Activated T-helper 1 cell treated with anti-CD3 and anti-CD28 coated beads, Interleukin-2, amount 50 U/mL, for 16 hours (primary cell): ENCODE measurements at places on chromosomes 7 and 10.

DNA sequence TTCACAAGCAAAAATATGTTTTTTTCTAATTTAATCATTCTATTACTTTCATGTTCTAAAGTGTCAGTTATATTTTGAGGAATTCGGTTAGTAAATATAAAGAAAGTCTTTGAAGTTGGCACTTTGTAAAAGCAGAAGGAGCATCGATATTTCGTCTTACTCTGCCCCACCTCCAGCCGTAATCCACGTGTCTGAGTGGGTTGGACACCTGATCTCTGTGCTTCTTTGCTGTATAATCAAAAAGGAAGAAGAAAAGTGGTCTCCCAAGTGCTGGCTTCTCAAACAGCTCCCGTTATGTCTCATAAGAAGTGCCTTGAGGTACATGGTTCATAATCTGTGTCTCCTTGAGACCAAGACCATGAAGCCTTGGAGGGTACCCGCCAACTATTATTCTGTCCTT lies 19.8 kb downstream of the PRKAR2B start:
- no peak for DNase-seq

DNA sequence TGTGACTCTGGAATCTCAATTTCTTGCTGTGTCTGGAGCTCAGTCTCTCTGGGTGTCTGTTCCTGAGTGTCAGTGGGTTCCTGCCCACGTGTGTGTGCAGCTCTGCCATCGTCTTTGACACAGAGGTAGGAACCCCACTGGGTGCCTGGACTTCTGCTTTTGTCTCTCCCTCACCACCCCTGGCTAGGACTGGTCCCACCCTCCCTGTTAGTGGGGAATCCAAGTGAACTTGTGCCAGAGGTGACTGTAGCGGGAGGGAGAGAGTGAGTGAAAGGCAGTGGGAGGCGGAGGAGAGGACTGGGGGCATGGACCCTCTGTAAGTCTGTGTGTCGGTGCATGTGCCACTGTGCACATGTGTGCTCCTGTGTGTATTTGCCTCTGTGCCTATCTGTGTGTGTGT lies 299.9 kb upstream of the ZMIZ1 start:
- no peak for DNase-seq

DNA sequence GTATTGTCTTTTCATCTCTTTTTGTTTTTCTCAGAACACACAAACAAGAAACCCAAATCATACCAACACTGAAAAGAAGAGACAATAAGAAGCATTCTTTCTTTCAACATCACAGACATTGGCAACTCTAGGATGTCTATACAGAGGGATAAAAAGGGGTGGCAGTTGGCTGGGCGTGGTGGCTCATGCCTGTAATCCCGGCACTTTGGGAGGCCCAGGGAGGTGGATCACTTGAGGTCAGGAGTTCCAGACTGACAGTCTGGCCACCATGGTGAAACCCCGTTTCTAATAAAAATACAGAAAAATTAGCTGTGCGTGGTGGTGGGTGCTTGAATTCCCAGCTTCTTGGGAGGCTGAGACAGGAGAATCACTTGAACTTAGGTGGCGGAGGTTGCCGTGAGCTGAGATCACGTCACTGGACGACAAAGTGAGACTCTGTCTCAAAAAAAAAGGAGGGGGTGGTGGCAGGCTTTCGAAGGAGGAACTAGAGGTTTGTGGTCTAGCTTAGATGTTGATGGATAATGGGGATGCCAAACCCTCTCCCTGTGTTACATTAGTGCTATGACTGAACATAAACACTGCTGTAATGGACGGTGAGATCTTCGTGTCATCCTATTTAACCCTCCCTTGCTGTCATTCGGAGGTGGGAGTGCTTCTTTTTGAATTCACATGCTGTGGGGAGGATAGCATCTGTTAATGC lies 9.4 kb downstream of the CNNM2 start:
- DNase-seq: no peak

- no peak for DNase-seq
These were observed 167.6 kb downstream of the CTTNBP2 start for GRCh38 chr7:117705630-117706029.

- no peak for DNase-seq
These were observed 156.4 kb downstream of the OAT start for GRCh38 chr10:124262234-124262865.

DNA sequence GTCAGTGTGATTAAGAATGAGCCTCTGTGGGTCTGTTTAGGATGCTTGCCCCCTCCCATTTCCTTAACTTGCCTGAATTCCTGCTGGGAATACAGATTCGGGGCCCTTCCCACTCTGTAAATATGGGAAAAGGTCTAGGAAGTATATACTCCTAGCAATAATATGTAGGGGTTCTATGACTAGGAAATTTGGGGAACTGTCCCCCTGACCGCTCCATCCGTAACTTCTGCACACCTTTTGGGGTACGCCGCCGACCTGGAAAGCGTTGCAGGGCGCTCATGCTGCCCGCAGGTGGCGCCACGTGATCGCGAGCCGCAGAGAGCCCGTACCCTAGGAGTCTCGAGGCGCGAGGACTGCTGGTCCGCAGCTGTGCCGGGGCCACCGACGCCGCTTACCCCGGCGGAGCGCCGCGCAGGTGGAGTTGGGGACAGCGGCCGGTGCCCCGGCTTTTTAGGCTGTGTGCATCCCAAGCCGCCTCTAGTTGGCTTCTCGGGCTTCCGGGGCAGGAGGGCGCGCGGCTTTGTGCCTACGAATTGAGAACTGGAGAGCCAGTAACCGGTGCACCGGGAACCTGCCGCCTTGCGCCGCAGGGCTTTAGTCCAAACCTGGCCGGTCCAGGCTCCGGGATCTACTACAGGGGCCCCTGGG lies 656 bp upstream of the CNNM2 start:
- DNase-seq: peak; percentile 73

GRCh38 chr10:122514045-122514840 lies 46.3 kb upstream of the DMBT1 start:
- no peak for DNase-seq

DNA sequence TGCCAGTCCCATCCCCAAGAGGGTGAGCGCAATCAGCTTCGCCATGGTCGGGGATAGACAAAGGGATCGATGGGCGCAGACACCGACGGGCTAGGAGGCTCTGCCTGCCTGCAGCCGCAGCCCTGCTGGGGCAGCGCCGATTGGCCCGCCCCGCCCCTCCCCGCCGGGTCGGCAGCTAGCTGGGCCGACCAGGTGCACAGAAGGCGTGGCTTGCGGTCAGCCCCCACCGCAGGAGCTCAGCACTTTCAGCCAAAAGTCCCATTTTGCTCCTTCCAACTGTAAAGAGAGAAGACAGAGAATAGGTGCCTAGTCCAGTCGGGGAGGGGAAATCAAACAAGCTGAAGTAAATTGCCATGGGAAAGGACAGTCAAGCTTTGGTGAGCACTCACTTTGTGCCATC lies at the start of gene PON1:
PON1 (minus strand) TSS at position 102 of the 400 bp plus-strand sequence; CDS start at position 45, 57 bp downstream.
- DNase-seq: no peak

DNA sequence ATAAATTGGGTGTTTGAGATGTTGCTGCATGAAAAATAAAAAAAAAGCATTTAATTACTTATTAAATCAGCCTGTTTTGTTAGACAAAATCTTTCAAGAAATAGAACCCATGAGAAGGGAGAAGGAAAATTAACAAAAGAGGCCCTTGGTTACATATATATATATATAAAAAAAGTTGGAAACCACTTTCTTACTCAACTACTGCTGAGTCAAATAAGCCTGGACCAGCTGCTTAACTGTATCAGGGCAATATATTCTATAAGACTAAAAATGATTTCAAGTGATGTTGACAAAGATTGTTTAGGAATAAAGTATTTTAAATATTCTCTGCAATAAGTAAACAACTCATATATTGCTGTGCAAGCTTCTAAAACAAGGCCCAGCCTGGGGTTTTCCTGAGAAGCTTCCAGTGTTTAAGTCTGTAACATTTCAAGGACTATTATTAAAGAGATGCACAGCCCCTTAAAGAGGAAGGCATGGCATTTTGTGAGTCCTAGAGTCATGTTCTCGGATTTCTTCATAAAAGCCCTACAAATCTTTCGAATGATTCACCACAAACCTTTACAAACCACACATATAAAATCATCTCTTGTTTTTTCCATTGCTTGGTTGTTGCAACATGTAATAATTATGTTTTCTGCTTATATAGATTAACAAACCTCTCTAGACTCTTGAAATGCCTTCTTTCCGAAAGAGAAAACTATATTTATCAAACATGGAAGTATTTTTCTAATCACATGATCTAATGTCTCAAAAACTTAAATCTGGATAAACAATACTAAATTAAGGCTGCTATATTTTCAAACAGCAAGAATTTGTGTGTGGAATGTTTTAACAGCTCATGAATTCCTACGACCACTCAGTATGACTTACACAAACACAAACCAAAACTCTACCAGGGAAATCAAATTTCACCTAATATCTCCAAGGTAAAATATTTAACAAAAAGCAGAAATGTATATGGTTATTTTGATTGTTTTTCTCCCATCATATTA lies 14.3 kb downstream of the JAZF1 start:
- no peak for DNase-seq

- DNase-seq: no peak
These were observed 10.6 kb downstream of the ZFAND2A start for GRCh38 chr7:1149351-1149794.

DNA sequence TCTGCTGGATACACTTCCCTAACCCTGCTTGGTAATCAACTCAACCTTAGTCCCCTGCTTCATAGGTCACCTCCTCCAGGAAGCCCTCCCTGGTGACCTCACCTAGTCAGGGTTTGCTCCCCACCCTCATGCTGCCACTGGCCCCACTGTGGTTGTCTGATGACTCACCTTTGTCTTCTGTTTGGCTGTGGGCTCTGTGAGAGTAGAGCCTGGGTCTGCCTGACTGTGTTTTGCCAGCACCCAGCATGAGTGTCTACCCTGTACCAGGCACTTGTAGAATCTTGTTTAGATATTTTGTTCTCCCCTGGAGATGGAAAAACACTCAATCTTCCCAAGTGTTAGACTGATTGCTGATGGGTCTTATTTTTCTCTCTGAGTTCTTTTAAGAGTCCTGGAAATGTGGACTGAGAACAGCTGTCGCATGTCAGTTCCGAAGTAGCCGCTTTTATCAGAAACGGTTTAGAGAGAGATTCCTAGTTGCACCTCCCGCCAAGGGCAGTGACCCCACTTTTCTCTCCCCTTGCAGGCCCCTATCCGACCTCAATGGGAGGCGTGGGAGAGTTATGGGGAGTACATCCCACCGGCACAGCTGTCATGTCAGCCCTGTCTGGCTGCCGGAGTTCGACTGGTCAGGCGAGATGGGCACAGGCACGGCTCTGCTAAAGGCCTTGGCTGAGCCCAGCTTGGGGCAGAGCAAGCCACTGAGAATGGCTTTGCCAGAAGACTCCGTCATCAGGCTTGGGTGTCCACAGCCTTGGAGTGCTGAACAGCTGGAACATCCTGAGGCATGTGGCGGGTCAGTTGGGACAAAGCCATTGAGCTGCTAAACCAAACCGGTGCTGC lies 134.3 kb downstream of the GRK5 start:
- peak; percentile 20 for DNase-seq

GRCh38 chr7:89223900-89224395 lies 428.4 kb upstream of the TEX47 start:
- DNase-seq: no peak

DNA sequence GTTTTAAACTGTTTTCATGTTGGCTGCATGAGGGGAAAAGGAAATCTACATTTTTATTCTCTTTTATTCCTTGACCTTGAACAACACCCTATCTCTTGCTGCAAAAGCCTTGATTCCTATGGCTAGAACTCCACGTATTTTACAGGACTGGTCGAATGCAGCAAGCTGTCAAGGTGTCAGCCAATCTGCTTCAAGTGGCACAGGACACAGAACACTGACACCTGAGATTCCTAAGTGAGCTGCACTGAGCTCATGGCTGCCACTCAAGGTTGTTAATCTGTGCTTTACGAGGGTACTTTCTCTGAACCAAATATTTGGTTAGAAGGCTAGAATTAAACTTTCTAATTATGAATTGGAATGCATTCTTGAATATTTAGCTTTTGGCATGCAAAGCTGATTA lies 349.7 kb upstream of the COBL start:
- DNase-seq: no peak

DNA sequence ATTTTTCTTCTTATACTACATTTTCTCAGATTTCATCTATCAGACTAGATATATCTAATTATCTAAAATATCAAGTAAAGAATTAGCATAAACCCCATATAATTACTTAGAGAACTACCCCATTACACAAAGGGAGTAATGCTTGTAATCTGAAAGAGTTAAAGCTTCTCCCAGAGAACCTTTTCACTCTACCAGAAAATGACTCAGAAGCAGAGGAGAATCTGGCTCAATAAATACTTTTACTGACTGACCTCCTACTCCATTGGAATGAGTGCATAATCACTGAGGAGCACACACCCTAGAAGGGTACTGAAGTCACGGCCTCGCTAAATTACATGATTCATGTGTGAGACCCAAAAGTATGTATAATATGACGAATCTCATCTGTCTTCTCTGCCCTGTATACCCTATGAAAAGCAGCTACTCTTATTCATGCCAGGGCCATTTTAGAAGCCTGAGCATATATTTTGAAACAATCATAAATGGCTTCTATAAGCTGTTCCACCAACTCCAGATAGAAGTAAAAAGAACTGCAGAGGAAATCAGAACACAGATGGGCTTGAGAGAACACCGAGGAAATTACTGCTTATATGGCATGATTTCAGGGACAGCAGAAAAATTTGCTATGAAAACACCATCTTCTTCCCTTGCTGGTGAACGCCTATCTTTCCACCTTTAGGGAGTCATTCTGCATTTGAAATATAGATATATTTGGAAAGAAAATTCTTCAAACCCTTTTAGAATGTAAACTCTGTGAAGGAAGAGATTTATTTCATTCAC lies 32.7 kb downstream of the DNMBP start:
- no peak for DNase-seq

- no peak for DNase-seq
These were observed 128.0 kb downstream of the MBL2 start for GRCh38 chr10:52644373-52645186.

DNA sequence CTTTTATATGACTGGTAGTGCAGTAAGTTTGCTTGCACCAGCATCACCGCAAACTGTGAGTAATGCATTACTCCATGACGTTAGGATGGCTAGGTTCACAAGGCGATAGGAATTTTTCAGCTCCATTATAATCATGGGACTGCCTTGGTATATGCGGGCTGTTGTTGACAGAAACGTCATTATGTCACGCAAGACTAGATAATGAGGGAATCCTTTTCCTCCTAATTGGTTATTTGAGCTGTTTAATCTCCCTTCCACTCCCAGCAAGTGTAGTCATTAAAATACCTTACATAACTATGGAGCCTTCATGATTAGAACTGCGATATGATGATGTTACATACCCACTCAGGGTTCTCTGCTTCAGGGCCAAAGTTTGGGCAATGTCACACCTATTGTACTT lies 17.3 kb downstream of the KLLN start:
- DNase-seq: no peak
